Stimulated activated CD4-positive, alpha-beta T cell treated with anti-CD3 and anti-CD28 coated beads, Interleukin-2, amount 100 ng/mL, for 24 hours (primary cell): ENCODE measurements at places on chromosomes 4 and X.
A peak's percentile ranks its signal among the peaks of the same experiment; 100 is the strongest.

DNA sequence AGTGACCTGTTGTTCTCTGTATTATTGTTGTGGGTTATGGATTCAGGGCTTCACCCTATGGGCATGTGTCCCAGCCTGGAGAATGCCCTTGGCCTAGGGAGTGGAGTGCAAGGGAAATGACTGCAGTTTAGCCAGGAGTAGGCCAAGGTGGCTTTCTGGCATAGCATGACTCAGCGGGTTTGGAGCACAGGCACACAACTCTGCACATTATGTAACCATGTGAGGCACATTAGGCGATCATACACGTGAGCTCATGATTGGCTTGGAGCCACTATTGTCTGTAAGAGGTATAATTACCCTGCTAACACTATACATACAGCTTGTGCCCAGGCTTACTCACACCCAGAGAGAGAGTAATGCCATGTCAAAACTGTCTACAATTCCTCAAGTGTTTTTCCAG is 35.1 kb upstream of the TACR3 start:
- no peak for DNase-seq

DNA sequence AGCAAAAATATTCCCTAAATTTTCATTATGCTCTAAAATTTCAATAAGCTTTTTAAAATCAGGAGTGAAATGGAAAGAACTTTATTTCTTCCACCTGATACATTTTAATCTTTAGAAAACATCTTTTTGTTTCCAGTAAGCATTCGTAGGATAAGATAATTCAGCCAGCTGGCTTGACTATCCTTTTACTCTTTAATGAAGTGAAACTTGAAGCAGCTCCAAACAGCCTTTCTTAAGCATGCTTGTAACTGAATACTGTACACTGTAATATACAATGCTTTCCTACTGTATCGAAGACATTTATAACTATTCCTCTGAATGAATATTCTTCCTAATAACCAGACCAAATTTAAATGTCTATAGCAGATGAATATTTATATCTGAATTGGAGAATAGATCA is 98.8 kb downstream of the KLHL4 start:
- DNase-seq: no peak

GRCh38 chr4:37991623-37992410 is 31.6 kb downstream of the PTTG2 start:
- DNase-seq: no peak

GRCh38 chrX:104343428-104344129 is 88.8 kb upstream of the ESX1 start:
- DNase-seq: peak; percentile 17

GRCh38 chr4:127623797-127624083 is 9.0 kb upstream of the INTU start:
- no peak for DNase-seq

- no peak for DNase-seq
These were observed at the start of gene PABPC4L for GRCh38 chr4:134201216-134202161. PABPC4L (minus strand) TSS chr4:134201789; CDS start chr4:134201019, 770 bp downstream.

GRCh38 chr4:14345356-14345775 is 656.9 kb upstream of the CPEB2 start:
- no peak for DNase-seq

- DNase-seq: peak; percentile 65
These were observed 177.9 kb downstream of the AFAP1 start for GRCh38 chr4:7761720-7762119.

- no peak for DNase-seq
These were observed 34.0 kb downstream of the ELF2 start for GRCh38 chr4:139142980-139143379.

- DNase-seq: no peak
These were observed 86.0 kb downstream of the PARM1 start for GRCh38 chr4:75018811-75019479.

- peak; percentile 38 for DNase-seq
These were observed 1.9 kb downstream of the BCORL1 start for GRCh38 chrX:129984111-129984958.

DNA sequence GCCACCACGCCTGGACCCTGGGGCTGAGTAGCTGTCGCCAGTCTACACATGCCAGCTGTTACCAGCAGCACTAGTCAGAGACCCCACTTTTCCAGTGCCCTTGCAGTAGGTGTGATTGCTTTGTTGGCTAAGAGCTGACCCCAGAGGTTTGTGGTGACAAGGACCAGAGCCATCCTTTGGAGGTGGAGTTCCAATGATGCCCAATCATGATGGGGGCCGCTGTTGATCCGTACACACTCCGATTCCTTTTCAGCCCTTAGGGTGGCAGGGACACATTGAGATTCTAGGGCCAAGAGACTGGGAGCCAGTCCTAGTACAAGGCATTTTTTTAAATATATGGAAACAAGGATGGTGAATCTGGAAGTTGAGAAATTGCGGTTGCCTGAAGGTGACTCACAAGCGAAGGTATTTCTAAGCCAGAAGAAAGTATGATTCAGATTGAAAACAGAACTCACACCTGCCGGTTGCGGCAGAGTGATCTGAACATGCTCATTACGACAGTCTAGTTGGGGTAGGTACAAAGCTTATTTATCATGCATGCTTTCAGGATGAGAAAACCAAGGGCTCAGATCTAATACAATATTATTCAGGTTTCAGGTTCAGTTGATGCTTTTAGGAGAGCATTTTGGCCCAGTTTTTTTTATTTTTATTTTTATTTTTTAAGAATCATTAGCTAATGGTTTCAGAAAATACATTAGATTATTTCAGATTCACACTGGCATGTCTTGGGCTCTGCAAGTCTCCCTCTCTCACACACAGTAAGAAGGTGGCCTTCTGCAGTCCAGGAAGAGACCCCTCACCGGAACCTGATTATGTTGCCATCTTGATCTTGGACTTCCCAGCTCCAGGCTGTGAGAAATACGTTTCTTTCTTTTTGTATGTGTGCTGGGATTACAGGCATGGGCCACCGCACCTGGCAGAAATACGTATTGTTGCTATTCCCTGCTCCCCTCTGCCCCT is 43.4 kb downstream of the SHROOM2 start:
- DNase-seq: peak; percentile 27

GRCh38 chrX:51614353-51615012 is 4.2 kb downstream of the CENPVL3 start:
- DNase-seq: no peak

GRCh38 chr4:3533423-3533820 is 1.2 kb upstream of the LRPAP1 start:
- DNase-seq: no peak

DNA sequence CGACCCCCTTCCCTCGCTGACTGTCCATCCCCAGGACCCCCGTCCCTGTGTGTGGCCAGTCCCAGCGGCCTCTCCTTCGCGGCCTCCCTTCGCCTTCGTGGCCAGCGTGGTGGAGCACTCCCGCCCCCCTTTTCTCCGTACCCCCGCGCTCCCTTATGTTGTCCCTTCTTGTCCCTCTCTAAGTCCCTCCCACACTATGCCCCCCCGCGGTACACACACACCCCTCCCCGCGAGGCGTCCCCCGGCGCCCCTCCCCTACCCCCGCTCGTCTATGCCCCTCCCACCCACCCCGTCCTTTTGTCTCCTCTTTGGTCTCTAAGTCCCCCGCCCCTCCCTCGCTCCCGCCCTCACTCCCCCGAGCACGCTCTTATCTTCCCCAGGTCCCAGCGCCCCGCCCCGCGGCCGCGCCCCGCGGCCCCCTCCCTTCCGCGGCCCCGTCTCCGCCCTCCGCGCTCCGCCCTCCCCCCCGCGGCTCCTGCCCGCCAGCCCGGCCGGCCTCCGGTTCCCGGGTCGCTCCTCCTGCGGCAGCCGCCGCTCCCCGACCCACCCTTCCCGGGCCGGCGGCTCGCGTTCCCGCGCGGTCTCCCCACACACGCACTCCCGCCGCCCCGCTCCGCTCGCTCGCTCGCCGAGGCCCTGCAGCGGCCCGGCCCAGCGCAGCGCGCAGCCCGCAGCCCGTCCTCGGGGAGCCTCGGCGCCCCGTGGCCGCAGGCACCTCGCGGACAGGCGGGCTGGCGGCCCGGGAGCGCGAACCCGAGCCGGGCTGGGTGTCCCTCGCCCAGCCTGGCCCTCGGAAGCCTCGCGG is 26.3 kb downstream of the UTP14A start:
- DNase-seq: peak; percentile 71

GRCh38 chrX:37470711-37471110 is 100.8 kb upstream of the LANCL3 start:
- DNase-seq: no peak

DNA sequence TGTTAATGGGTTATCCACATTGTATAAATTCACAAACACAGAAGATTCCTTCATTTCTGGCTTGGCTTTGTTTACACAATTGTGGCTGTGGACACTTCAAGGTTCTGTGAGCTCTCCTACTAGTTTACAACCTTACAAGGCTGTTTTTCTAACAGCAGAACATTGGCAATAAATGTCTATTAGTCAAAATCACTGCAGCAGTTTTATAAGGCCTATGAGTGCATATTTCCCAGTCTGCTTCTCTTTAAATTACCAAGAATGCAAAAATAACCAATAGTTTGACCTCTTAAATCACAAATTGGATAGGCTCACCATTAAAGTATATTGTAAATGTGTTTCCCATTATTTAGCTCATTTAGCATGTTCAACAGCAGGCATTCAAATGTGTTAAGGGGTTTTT is 239.2 kb downstream of the DKK2 start:
- no peak for DNase-seq

DNA sequence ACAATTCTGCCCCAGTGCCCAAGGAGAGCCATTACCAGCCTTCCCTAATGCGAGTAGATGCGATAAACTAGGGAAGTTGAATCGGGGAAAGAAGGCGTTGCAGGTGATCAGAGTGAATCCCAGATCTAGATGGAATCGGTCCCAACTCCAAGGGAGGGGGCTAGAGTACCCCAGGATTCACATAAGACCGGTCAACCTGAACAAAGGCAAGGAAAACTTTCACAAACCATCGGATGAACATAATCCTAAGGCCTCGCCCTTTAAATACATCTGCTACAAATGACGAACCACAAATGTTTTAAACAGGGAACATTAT is 11.2 kb upstream of the ZCCHC13 start:
- no peak for DNase-seq

- no peak for DNase-seq
These were observed 54.6 kb upstream of the RAPGEF2 start for GRCh38 chr4:159048166-159048886.

- no peak for DNase-seq
These were observed 1.6 kb upstream of the LRAT start for GRCh38 chr4:154741922-154742850.

- DNase-seq: peak; percentile 17
These were observed 43.2 kb downstream of the ASMT start for GRCh38 chrX:1658071-1658491.

DNA sequence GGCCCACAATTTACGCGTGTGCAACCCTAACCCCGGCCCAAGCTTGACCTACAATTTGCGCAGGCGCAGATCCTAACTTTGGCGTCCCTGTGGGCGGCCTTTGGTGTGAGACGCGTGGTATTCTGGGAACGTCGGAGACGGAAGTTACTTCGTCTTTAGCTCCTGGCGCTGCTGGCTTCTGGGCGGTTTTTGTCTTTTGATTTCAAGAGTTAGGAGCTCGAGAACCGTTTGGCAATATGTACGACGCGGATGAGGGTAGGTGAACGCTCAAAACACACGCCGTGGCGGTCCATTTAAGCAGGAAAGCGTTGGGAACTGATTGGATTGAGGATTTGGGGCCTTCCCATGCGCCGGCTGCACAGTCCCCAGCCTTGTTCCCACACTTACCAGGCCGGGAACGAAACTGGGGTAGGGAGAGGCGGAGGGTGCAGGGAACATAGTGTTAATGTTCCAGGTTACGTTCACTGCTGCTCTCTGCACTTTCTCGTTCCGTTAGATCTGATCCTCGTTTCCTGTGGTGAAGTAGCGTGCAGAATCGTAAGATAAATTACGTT is at the start of gene POLR2B:
TSS of gene POLR2B (plus strand) at position 147 of the 554 bp plus-strand sequence. CDS start at position 237, 90 bp downstream.
- peak; percentile 90 for DNase-seq

DNA sequence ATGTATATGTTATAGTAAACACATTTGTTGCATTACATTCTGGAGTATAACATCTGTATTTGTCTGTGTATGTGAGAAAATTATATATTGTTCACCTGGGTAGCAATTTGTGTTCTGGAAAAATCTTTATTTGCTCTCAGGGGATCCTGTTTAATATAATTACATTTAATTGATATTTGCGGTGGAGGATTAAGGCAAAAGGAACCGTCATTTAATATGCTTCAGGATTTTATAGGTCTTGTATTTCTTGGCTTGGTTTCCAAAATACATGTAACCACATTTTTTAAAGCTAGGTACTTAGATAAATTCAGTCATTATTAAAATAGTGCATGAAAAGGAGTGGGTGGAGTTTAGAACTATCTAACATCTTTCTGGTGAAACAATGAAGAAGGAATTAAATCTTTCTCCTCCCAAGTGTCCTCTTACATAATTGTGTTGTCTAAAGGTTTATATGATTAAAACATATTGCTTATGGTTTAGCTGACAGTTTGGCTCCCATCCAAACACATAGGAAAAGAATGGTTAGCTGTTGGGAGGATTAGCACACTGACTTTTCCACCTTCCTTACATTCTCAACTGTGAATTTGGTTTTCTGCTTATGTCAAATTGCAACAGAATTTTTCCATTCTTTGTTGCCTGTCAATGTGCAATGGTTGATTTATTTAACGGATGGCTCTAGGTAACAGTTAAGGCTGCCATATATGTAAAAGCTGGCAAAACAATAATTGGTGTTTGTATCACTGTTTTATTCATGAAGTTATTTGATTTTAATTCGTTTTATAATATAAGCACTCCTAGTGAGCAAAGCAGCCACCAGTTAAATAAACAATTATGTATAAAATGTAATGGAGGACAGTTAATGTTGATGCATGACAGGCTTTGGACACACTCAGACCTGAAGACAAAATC is 250.8 kb upstream of the SFRP2 start:
- no peak for DNase-seq

GRCh38 chr4:119626943-119627266 is 1.7 kb downstream of the PDE5A start:
- DNase-seq: no peak

DNA sequence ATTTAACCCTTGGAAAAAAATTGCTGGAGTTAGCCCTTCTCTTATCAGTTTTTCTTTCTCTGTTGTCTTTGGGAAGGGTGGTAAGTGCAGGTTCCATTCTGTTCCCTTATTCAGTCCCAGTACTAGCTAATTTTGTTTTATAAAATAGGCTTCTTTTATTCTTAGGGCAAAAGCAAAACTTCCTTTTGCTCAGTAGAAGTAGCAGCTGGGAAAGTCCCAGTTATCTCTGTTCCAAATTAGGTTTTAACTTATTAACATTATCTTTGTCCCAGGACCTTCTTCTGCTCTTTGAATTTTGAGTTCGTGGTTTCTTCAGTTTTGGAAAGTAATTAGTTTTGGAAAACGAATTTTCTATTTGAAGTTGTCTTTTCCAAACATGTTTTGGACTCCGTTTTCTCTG is 61.1 kb downstream of the BANK1 start:
- DNase-seq: no peak

- no peak for DNase-seq
These were observed 38.1 kb downstream of the GPR174 start for GRCh38 chrX:79182616-79183015.

- DNase-seq: no peak
These were observed 19.8 kb downstream of the BEX3 start for GRCh38 chrX:103396186-103396585.

DNA sequence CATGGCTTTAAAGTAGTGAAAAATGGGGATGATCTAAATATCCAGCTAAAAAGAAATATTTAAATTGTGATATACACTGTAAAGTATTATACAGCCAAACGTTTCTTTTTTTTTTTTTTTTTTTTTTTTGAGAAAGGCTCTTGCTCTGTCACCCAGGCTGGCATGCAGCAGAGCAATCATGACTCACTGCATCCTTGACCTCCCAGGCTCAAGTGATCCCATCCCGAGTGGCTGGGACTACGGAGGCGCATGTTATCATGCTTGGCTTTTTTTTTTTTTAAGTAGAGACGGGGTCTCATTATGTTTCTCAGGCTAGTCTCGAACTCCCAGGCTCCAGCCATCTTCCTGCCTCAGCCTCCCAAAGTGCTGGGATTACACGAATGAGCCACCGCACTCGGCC is 17.1 kb downstream of the SMIM14 start:
- no peak for DNase-seq
